IPS-NIHi11 (cell line): ENCODE measurements at places on chromosomes 1 and 21.

DNA sequence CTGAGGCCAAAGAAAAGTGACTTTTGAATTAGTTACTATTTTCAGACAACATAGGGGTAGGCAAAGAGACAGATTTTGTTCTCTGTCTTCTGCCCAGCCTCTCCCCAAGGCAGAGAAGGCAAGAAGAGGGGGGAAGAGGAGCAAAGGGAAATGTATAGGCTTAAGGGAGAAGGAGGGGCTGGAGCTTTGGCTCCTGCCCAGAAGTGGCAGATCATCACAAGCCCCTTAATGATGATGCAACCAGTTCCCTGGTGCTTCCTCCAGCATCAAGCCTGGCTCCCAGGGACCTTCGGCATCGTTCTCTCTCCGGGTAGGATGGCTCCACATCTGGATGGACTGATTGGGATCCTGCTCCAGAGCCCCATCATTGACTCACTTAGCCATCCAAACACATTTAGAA is 112.8 kb downstream of the KCND3 start:
- DNase-seq, result no peak

- DNase-seq, result peak; percentile 74
These were observed 8.3 kb downstream of the VSIG8 start for GRCh38 chr1:159854116-159854692.

DNA sequence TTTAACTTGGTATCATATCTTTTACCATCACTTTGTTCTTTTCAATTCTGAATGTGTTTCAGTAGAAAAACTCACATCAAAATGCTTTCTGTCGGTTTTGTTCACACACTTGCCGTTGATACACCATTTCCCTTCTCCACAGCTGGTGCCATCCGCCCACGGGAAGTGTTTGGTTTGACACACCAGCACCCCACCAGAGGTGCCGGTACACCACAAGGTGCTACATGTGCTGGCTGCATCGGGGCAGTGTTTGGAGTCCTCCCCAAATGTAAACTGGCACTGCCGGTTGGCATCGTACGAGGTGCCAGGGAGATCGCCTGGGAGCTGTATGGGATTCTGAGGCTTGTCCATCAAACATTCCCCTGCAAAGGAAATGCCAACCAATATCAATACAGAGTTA is 5.0 kb downstream of the ADAMTS1 start:
- DNase-seq, result no peak

DNA sequence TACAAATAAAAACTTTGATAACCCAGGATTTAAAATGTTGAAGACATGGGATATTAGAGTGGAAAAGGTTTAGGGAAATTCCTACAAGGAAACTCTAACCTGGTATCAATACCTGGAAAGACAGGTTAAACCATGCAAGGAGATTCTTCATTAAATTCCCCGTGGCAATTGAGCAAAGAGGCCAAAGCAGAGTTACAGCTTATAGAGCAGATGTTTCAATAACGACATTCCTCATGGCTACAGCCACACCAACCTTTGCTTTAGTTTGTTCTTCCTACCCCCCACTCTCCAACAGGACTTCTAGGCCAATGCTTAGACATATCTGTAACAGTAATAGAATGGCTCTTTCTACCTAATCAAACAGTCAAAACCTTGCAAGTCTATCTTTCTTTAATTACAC is 271.3 kb downstream of the COL11A1 start:
- no peak for DNase-seq

- no peak for DNase-seq
These were observed 13.2 kb upstream of the NPHP4 start for GRCh38 chr1:6005276-6005917.

GRCh38 chr1:213714645-213715044 is 273.1 kb upstream of the PROX1 start:
- DNase-seq, result peak; percentile 24

- no peak for DNase-seq
These were observed 63.9 kb downstream of the TRIM11 start for GRCh38 chr1:228342627-228343190.

DNA sequence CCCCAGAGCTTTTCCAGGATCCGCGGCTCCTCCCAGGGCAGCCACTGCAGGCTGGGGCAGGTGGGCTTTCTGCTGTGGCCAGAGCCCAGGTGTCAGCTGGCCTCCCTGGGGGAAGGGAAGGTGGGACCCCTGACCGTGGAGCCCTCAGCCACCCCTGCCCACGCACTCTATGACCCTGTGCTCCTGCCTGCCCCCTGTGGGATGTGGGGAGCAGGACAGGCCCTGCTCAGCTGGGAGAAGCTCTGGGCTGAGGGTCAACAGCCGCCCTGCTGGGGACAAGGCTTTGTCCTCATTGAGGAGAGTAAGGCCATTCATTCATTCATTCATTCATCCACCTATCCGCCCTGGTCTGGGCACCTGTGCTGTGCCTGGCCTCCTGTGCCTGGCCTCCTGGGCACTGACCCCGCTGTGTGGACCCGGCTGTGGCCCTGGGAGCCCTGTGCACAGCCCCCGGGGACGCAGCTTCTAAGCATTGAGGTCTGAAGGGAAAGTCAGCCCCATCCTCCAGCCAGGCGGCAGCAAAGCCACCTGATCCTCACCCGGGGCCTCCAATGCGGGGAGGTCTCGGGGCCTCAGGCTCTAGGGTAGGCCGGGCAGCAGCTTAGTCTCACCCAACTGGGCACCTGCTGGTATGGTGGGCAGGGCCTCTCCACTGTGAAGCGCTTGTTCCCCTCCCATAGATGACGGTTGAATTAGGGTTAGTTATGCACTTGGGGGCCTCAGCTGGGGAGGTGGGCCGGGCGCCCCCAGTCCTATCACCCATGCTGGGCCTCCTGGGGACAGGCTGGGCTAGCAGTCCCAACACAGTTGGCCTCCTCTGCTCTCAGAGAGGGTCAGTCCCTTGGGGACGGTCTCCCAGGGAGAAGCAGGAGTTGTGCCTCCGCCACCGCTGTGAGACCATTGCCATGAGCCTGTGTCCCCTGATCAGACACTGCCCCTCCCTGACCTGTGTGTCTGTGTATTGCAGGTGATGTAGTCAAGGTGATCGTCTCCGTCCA is 6.0 kb downstream of the TNFRSF14 start:
- peak; percentile 64 for DNase-seq

DNA sequence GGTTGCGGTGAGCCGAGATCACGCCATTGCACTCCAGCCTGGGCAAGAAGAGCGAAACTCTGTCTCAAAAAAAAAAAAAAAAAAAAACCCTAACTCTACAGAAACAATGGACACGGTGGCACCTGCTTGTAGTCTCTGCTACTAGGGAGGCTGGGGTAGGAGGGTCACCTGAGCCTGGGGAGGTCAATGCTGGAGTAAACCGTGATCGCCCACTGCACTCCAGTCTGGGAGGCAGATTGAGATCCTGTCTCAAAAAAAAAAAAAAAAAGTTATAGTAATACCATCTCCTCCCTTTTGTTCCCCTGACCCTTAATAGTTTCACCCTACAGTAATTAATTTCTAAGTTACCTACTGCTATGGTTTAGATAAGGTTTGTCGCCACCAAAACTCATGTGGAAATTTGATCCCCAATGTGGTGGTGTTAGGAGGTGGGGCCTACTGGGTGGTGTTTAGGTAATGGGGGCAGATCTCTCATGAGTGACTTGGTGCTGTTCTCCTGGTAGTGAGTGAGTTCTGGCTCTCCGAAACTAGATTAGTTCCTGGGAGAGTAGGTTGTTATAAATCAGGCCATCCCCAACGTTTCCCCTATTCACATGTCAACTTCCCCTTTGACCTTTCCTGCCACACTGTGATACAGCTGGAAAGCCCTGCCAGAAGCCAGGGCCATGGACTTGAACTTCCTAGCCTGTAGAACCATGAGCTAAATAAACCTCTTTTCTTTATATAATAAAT is 9.8 kb downstream of the FBXO42 start:
- DNase-seq, result no peak

GRCh38 chr1:151655371-151655770 is 43.5 kb downstream of the SNX27 start:
- DNase-seq, result no peak

DNA sequence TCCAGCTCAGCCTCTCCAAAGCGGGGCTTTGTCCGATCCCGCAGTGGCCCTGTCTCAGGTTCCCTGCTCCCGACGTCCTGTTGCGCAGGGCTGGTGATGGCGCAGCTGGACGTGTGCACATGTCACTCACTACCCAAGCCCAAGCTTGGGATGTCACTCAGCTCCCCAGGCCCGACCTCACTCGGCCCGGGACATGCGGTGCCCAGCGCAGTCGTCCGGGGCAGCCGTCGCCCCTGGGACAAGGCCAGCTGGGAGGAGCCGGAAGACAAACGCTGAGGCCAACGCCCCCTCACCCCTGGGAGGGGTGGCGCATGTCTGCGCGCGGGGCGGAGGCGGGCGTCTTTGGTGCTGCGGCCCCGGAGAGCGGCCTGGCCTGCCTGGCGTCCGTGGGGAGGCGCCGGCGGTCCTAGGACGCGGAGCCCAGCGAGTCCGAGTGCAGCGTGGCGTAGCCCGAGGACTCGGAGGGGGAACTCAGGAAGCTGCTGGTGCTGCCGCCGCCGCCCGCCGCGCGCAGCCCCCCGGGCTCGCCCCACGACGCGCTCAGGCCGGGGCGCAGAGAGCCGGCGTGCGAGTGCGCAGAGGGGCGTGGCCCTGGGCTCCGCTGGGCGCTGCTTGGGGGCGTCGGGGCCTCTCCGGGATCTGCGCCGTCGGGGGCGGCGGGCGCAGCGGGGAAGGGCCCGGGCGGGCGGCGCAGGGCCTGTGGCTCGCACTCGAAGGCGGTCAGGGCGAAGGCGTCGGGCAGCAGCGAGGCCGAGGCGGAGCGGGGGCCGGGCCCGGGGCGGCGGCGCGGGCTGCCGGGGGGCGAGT is 5.2 kb downstream of the HES3 start:
- DNase-seq, result peak; percentile 78

- DNase-seq, result no peak
These were observed 9.1 kb downstream of the CTSE start for GRCh38 chr1:206014601-206015000.

DNA sequence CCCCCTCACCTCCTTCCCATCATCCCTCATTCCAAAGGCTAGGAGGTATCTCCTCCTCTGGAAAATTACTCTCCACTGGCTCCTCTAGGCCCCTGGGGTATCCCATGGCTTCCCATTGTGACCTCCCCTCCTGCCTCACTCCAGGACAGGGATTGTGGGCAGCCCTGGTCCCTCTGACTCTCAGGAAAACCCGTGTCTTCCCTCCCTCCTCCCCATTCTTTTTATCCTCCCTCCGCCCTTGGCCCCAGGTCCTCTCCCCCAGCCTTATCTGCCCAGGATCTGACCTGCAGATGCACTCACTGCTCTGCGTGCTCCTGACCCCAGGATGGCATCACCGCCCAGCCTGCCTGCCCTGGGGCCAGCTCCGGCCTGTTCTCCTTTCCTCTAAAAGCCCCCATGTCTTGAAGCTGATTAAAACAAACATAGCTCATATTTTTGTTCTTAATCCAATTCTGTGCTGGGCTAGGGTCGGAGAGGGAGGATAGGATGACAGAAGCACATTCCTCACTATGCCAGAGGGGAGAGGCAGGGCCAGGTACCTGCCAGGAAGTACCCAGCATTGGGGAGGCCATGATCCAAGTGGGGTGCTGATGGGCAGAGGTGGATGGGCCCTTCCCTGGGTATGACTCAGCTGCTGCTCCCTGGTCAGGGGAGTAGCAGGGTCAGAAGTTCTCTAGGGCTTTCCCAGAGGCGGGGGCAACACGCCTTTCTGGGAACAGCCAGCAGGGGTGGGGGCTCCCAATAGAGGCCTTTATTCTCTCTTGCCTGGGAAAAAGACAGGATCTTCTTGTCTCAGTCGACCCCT is 13.8 kb upstream of the UBL4B start:
- no peak for DNase-seq

DNA sequence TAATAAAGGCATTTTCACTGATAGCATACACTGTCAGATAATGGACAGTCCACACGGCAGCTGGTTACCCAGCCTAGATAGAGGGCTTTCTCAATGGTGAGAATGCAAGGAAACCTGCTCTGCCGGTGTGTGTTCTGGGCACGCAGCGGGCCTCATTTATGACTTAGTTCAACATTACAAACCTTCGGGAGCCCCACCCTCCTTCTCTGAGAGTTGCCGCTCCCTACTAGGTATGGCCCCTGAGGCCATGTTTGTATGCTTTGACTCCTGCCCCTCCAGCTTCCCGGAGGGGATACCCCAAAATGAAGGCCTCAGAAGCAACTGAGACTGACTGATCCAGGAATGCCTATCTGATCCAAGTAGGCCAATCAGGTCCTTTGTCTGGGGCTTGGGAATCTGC is 17.2 kb upstream of the FABP3 start:
- DNase-seq, result no peak

GRCh38 chr1:54376430-54377039 is 29.7 kb downstream of the SSBP3 start:
- DNase-seq, result no peak

- no peak for DNase-seq
These were observed 15.2 kb downstream of the CDCP2 start for GRCh38 chr1:54137534-54138061.

GRCh38 chr1:12434174-12434573 is 183.8 kb downstream of the DHRS3 start:
- no peak for DNase-seq

DNA sequence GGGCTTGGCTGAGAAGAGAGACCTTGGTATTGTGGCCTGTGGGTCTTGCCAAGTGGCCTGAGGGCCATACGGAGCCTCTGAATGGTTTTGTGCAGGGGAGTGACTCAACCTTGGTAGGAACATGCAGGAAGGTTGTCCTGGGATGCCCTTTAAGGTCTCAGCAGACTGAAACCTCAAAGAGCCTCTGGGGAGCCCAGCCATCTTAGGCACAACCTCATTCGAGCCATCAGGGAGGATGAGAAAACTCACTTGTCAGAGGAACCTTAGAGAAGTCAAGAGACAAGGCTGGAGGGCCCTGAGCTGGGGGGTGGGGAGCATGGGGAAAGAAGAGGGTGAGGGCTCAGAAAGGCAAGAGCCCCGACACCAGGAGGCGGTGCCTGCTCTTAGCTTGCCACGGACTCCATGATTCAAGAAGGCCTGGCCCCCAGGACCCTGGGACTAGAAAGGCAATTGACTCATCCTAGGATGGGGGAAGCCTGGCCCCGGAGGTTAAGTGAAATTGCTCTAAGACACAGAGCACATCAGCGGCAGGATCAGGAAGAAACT is 13.0 kb downstream of the IFI6 start:
- no peak for DNase-seq

GRCh38 chr1:111719674-111720132 is 19.5 kb downstream of the INKA2 start:
- no peak for DNase-seq

GRCh38 chr1:202596638-202597037 is 113.6 kb downstream of the SYT2 start:
- DNase-seq, result no peak

DNA sequence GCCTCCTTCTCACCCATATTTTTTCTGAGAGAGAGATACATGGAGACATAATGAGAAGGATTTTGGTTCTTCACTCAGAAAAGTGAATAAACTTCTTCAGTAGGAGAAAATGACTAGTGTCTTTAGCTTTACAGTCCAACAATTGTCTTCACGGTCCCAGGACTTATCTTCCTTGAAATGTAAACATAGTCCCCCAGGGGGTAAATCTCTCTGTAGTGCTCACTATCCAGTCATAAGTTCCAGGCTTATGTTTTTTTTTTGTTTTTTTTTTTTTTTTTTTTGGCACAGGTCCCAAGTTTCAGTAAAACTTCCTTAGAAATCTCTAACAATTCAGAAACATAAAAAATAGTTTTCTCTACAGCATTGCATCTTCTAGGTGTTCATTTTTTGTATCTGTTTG is 890.2 kb upstream of the B3GALT2 start:
- no peak for DNase-seq

- DNase-seq, result no peak
These were observed 101.2 kb downstream of the GDAP2 start for GRCh38 chr1:117828201-117828600.

GRCh38 chr1:234230414-234230862 is 142.8 kb upstream of the COA6 start:
- no peak for DNase-seq

- no peak for DNase-seq
These were observed 93.9 kb downstream of the KIF1B start for GRCh38 chr1:10304295-10304694.
